ENCODE measurements at places on chromosomes 7 and 10.
A peak's percentile ranks its signal among the peaks of the same experiment; 100 is the strongest.

DNA sequence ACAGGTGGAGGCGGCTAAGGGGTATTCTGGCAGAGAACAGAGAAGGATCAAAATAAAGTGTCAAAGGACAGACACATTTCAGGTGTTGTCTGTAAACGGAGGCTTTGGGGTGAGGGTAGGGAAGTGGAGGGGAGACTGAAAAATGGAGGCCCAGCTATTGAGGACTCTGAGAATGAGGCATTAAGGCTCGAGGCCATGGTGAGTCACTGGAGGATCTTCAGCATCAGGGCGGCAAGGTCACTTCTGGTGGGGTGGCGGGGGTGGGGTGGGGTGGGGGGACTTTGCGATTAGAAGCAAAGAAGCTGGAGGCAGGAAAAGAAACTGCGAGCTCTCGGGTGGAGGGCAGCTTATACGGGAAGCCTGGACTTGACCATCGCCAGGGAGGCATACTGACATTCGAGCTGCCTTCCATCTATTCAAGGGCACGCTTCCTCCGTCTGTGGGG is 58.4 kb upstream of the PCGF5 start:
- DNase-seq = no peak

- DNase-seq = peak; percentile 68
Measured at GRCh38 chr7:150931199-150931869, 46.8 kb downstream of the KCNH2 start.

- DNase-seq = peak; percentile 86
Measured at GRCh38 chr7:8261711-8262695, at the start of gene ICA1. Gene ICA1 (minus strand): TSS chr7:8262167. CDS start chr7:8235926, 26,241 bp downstream.

DNA sequence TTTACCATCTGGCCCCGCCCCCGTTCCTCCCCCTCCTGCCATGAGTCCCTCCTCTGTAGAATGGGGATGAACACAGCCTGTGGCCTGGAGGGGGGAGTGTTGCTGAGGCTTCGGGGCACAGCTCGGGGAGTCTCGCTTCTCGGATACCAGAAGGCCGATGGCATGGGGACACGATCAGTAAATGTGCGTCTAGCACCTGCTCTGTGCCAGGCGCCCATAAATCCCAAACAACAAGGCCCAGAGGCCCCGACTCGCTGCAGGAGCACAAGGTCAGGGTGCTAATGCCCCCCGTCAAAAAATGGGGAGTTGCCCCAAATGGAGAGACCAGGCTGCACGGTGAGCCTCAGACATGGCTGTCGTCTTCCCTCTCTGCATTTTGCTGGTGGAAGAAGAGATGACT is 40.7 kb downstream of the JAKMIP3 start:
- no peak for DNase-seq

DNA sequence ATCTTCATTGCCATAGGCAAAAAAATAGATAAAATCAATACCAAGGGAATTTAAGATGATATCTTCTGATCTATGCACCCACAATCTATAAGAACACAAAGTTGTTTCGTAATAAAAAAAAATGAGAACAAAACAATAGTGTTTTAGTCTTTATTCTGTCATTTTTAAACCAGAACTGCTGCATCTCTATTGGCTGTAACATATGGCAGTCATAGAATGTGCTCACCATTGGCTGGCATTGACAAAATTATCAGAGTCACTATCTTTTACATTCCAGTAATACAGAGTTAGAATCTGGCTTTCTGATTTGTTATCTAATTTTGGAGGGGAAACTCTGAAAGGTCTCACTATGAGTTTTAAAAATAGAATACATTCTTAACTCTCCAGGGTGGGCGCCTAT is 138.6 kb upstream of the CCDC6 start:
- no peak for DNase-seq

GRCh38 chr7:133674079-133674763 is 421.3 kb downstream of the EXOC4 start:
- DNase-seq = no peak

- no peak for DNase-seq
Measured at GRCh38 chr7:146544748-146545147, 428.1 kb downstream of the CNTNAP2 start.

DNA sequence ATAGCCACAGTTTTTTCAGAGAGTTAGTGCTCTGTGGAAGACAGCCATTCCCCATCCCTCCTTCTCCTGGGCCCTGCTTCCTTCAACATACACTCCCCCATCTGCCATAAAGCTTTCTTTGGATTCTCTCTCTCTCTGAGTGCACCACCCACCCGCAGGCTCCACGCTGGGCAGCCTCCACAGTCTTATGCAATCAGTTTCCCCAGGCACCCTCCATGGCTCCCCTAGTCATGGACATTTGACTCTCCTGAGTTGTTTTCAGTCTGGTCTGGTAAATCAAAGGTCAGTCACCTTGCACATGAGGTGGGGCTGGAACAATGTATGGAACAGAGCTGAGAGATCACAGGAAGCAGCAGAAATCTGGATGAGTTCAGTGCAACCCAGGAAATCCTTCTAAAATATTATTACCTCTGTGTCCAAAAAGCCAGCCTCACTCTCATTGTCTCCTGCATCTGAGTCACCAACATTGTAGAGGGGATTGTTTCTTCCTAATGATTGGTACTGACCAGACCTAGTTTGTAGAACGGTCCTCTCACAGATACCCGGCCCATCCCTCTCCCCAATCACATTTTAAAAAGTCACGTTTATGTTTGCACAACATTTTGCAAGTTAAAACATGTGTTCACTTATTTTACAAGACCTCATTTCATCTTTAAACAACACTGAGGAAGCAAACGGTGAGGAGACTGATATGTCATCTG is 70.1 kb downstream of the CYCS start:
- no peak for DNase-seq

GRCh38 chr7:99311702-99312101 is 14.0 kb upstream of the ARPC1A start:
- DNase-seq = no peak

- no peak for DNase-seq
Measured at GRCh38 chr7:107446988-107447387, 22.9 kb upstream of the GPR22 start.

GRCh38 chr10:8498881-8499280 is 444.4 kb downstream of the GATA3 start:
- no peak for DNase-seq

- DNase-seq = no peak
Measured at GRCh38 chr10:65500716-65501115, 1425.1 kb upstream of the LRRTM3 start.

DNA sequence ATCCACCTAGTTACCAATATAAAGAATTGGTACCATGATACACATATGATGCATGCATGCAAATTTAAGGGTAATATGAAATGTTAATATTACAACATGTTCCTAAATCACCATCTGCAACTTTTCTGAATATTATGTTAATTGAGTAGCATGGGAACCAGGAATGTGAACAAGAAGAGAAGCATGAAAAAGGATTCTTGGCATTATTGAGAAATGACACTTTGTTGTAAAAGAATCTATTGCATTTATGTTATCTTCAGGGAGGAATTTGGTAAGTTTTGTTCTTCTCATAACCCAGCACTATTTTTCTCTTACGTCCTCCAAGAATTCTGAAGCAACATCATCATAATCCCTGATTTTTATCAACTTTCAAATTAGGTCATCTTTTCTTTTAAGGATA is 159.9 kb upstream of the SLC25A13 start:
- DNase-seq = no peak

DNA sequence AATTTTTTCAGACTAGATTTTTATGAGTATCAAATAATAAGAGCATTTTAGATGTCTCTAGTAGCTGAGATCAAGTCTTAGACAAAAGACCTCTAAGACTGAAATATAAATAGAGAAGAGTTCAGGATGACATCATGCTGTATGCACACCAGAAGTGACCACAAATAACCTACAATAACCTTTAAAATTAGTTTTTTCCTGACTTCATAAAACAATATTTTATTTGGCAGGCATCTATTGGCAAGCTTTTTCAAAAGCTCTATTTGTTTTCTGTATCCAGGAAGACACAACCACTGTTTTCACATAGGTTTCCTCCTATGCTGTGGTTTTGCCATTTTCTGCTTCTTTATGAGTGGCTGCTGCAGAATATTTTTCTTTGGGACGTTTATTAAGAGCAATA is 359.1 kb downstream of the CRPPA start:
- DNase-seq = no peak

- DNase-seq = no peak
Measured at GRCh38 chr10:76675561-76675950, 962.1 kb downstream of the KCNMA1 start.

DNA sequence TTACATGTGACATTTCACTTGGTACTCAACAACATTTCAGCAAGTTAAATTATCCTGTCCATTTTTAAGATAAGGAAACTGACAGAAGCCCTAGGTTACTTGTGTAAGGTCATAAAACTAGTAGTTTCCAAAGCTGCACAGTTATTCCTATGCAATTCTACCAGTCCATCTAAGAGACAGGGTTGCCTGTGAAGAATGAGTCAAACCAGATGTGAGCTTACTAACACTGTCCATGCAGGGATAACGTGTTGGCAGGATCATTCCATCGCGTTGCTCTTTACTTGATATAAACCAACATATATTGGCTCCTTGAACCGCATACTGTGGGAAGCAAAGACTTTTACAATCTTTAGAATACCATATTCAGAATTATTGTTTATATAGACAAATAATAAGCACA is 280.9 kb upstream of the HGF start:
- no peak for DNase-seq

DNA sequence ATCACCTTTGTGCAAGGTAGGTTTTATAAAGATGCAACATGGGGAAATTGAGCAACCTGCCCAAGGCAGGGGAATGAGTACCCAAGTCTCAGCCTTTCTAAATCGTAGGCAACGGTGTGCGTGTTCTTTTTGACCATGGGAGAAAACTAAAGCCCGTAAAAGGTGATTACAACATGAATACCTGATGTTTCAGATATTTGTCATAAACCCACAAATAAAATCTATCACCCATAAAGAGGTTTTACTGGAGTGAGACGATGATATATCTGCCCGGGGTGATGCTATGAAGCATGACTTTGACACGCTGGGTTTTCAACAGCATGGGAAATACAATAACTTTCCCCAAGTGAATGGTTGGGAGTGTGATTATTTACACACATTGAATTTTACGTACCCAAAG is 406.3 kb upstream of the KLF6 start:
- no peak for DNase-seq

- DNase-seq = no peak
Measured at GRCh38 chr10:118106426-118106825, 59.7 kb upstream of the RAB11FIP2 start.

Data from NCI-H1092 (cell line).